ENCODE measurements at places on chromosomes 1 and 21. TPM values are rescaled to one million over a fixed set of nuclear protein-coding genes. Genes with fewer than 3 reads are reported as not detected.
A peak's percentile ranks its signal among the peaks of the same experiment; 100 is the strongest.

DNA sequence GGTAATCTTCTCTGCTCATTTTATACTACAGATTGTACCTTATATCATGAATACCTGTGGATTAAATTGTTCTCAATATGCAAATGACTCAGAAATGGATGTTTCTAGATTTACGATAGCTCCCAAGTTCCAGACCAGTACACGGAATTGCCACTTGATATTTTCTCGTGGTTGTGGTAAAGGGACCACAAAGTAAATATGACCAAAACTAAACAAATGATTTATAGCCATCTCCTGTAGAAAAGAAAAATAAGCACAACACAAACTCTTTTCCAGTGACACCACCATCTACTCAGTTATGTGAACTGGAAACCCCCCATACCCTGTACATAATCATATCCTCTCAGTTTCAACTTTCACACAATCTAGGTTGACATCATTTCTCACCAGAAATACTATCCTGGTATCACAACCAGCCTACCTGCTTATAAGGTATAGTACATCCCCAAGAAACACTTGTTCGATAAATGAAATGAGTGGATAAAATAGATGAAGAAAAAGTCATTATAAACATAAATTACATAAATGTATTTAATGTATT, 172.3 kb downstream of the ADGRL4 start:
- no peak for DNase-seq
- no peak overlapping the region for H3K27ac ChIP-seq
- H3K27me3 ChIP-seq, result no peaks in the 10 kb centered on the region
- no peak overlapping the region for H3K4me3 ChIP-seq
- peaks cover 52% of the 10 kb centered on the region for H3K4me1 ChIP-seq

DNA sequence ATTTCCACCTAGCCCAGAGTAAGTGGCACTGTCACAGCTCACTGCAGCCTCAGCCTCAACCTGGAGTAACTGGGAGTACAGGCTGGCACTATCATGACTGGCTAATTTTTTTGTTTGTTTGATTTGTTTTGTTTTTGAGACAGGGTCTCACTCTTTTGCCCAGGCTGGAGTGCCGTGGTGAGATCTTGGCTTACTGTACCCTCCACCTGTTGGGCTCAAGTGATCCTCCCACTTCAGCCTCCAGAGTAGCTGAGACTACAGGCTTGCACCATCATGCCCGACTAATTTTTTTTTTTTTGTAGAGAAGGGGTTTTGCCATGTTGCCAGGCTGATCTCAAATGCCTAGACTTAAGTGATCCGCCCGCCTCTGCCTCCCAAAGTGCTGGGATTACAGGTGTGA, 2.5 kb downstream of the UCK2 start:
- H3K27ac ChIP-seq, result peak overlapping the region; percentile 82
- DNase-seq, result no peak
- H3K36me3 ChIP-seq, result no peaks in the 10 kb centered on the region
- peak overlapping the region; percentile 82 for H3K4me3 ChIP-seq
- H3K27me3 ChIP-seq, result no peaks in the 10 kb centered on the region
- H3K4me1 ChIP-seq, result peaks cover 9% of the 10 kb centered on the region

DNA sequence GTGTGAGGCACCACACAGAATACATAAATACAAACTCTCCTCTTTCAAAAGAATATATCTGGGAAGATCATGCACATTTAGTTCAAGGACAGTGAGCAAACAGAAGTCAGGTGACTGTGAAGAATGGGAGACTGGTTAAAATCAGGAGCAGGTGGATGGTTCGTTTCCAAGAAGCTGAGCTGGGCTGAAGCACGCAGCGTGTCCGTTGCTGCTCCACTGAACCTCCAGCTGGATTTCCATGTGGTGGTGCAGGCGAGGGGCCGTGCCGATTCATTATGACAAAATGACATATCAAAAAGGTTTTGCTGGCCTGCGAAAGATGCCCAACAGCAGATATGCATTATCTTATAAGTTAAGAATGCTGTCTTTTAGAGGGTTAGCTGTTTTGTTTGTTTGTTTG, 66.0 kb downstream of the OLIG1 start:
- H3K27ac ChIP-seq, result no peak overlapping the region
- no peaks in the 10 kb centered on the region for H3K4me1 ChIP-seq
- H3K36me3 ChIP-seq, result no peaks in the 10 kb centered on the region
- H3K4me3 ChIP-seq, result no peak overlapping the region
- DNase-seq, result no peak

DNA sequence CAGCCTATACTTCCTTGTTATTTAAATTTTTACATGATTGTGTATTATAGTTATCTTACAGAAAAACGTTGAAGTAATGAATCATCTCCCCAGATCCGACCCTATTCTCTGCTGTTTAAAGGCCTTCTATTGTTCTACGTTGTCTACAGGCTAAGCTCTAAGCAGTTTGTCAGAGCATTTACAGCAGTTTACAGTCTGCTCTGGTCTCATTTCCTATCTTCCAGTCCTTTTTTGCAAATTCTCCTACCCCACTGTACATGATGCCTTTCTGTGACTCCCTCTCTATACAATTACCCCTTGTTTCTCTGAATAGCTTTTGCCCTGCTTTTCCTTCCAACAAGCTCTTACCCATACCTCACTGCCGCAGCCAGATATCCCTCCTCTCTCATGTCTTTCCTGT, 319.2 kb upstream of the FMN2 start:
- no peaks in the 10 kb centered on the region for H3K27me3 ChIP-seq
- no peak overlapping the region for H3K27ac ChIP-seq
- H3K4me3 ChIP-seq, result no peak overlapping the region
- no peak for DNase-seq
- H3K36me3 ChIP-seq, result no peaks in the 10 kb centered on the region
- H3K4me1 ChIP-seq, result no peaks in the 10 kb centered on the region

DNA sequence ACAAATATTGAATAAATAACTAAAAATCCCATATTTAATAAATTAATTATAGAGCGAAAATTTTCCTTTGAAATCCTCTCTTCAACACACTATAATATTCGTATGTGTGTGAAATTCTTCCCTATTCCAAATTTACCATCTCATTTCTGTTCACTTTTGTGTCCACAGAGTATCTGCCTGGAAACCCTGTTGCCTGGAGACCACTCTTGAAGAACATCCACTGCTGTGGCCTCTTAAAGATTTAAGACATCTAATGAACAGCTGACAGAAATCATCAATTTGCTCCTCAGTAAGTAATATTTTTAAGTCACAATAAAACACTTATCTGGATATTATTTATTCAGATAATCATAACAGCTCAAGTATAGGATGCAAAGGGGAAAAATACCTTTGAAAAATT, 69.7 kb downstream of the CYYR1 start:
- no peak overlapping the region for H3K27ac ChIP-seq
- no peak overlapping the region for H3K4me3 ChIP-seq
- no peak for DNase-seq
- H3K27me3 ChIP-seq, result no peaks in the 10 kb centered on the region
- peaks cover 12% of the 10 kb centered on the region for H3K4me1 ChIP-seq
- H3K36me3 ChIP-seq, result no peaks in the 10 kb centered on the region

Gene PIAS3
- total RNA-seq, result 32.5 TPM

All from GM23248 (cell line).